ENCODE measurements at places on chromosomes 2 and 18.

DNA sequence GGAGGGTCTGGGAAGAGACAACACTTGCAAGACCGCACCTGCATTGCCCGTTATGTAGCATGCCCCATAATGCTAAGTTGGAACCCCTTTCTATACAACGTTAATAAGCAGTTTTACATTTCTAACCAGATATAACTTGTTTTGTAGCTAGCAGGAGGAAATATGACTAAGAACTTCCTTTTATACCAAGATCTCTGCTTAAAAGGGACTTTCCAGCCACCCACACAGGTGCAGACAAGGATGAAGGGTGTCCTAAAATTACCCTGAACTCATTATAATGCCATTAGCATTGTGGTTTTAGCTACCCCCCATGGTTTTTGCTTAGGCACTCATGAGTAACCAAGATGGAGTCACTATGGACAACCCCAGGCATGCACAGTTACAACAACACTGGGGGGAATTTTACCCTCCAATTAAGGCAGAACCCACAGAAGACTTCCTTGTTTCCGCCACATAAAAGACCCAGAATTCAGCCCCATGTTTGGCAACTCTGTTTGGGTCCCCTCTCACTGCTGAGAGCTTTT is 362.8 kb downstream of the CBLN2 start:
- no peak for DNase-seq

- DNase-seq = no peak
These were observed 11.0 kb downstream of the IL18R1 start for GRCh38 chr2:102366406-102367112.

- no peak for DNase-seq
These were observed 13.4 kb downstream of the NIFK start for GRCh38 chr2:121723316-121723715.

DNA sequence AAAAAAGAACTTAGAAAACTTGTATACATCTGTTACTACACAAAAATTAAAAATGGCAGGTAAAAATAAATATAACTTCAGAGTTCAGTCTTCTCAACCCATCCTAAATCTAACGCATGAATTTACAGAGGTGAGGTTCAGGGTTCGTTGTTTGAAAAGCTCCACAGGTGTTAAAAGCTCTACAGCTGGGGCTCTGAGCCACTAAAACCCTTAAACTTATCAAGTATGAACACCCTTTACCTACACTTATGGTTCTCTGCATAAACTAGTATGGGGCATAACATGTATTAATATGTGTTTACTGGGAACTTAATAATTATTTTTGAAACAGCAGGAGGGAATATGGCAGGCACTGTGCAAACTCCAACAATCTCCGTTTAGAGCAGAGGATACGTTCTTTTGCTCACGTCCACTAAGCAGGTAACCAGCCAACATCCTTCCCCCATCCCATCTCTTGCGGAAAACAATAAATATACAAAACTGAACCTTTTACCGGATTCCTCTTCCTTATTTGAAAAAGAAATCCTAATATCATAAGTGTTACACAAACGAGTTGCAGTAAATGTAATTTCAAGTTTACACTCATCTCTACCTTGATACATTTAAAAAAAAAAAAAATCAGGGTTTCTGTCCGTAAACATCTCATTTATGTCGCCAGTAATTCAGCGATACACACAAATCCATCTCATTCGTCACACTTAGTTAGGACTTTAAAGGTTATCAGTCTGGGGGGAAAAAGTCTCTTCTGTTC is 1.3 kb downstream of the PIAS2 start:
- no peak for DNase-seq

DNA sequence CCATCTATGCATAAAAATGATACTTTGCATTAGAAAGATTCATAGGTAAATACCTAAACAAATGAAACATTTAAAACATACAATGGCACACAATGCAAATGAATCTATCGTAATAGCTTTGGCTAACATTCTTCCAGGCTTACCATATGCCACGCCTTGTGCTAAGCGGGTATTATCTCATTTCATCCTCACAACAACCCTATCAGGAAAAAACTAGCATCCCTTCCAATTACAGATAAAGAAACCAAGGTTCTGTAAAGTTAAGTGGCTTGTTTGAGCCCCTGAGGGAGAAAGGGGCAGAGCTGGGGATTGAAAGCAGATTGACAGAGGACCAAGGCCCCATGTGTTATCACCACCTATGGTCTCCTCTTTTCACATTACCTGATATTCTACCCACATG is 145.4 kb upstream of the ETAA1 start:
- no peak for DNase-seq

GRCh38 chr2:96205888-96206287 is 2.7 kb downstream of the STARD7 start:
- no peak for DNase-seq

GRCh38 chr2:111100087-111100764 is 20.5 kb upstream of the BCL2L11 start:
- DNase-seq = no peak

DNA sequence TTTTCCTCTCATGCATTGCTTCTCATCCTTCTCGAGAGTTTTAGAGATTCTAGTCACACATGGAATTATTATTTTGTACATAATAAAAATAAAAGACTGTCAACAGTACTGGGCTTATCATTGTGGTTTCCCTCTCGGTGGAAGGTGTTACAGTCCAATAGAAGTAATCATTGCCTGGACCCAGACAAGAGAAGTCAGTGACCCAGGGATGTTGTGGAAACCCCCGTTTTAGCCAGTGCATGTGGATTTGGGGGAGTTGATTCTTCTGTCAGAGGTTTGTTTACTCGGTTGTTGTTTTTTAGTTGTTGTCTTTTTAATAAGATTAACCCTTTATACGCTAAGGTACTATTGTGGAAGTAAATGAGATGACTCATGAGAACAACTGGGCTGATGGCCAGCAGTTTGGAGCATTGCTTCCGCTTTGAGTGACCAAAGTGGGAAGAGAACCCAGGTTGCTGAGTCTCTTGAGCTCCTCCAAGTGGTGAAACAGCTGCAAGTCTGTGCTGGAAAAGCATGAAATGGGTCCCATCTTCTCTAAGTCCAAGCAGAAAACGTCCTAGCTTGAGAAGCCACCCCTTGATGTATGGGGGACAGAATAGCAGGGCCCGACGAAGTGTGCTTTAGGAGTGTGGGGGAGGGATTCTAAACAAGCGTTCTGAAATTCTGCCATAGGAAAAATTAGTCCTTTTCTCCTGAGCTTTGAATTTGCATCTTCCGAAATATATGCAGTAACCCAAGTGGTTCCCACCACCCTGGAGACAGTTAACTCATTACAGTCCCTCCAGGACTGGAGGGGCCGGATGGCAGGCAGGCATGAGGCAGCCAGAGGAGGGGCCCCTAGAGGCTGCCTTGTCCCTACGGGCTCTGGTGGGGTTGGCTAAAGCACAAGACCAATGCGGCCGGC is 61.8 kb upstream of the GPR45 start:
- DNase-seq = peak; percentile 56

DNA sequence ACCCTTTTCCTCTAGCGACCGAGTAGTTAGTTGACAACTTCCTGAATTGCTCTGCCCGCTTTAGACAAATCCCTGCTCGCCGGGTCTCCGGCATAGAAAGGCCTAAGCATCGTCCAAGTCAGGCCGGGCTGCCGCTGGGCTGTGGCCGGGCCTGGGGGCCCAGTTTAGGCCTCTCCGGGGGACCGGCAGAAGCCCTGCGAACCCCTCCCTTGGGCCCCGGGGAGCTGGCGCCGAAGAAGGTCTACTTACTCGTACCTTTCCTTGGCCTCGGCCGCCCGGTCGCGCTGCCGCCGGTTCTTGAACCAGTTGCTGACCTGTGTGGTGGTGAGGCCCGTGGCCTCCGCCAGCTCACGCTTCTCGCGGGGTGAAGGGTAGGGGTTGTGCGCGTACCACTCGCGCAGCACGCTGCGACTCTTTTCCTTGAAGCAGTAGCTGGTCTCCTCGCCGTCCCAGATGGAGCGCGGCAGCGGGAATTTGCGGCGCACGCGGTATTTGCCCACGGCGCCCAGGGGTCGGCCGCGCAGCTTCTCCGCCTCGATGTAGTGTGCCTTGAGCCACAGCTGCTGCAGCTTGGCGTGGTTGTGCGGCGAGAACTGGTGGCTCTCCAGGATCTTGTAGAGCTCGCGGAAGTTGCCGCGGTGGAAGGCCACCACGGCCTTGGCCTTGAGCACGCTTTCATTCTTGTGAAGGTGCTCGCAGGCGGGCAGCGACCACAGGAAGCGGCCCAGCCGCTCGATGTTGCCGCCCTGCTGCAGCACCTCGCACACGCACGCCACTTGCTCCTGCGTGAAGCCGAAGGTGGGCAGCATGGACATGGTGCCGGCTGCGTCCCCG is 739 bp downstream of the SIX2 start:
- DNase-seq = no peak

- no peak for DNase-seq
These were observed 947 bp upstream of the ANKRD44 start for GRCh38 chr2:197311421-197312033.
